ENCODE measurements at places on chromosomes 12 and 14. TPM values are rescaled to one million over a fixed set of nuclear protein-coding genes. Genes with fewer than 3 reads are reported as not detected.

The TRMT5 gene
- total RNA-seq: 8.3 TPM

The LBHD2 gene
- total RNA-seq: not detected

The SIX6 gene
- not detected for total RNA-seq

The TAS2R31 gene
- total RNA-seq: 3.4 TPM

The OAS3 gene
- 50.4 TPM for total RNA-seq
